Aorta (tissue), 5 donors: ENCODE measurements at places on chromosomes 5 and 9. TPM values are rescaled to one million over a fixed set of nuclear protein-coding genes. Genes with fewer than 3 reads are reported as not detected.

GRCh38 chr5:174064171-174064570 lies 18.7 kb downstream of the NSG2 start:
- no peak for DNase-seq

The NR5A1 gene
- not detected for total RNA-seq

- DNase-seq = no peak
These were observed 10.9 kb downstream of the LHX2 start for GRCh38 chr9:124022201-124023121.

GRCh38 chr5:125891061-125891725 lies 532.0 kb upstream of the GRAMD2B start:
- DNase-seq = no peak

The DOK3 gene
- 21.6 TPM for total RNA-seq

The INSL6 gene
- total RNA-seq = not detected

- no peak for DNase-seq
These were observed 66.0 kb upstream of the CKMT2 start for GRCh38 chr5:81167078-81167477.

The IFNA21 gene
- total RNA-seq = not detected

DNA sequence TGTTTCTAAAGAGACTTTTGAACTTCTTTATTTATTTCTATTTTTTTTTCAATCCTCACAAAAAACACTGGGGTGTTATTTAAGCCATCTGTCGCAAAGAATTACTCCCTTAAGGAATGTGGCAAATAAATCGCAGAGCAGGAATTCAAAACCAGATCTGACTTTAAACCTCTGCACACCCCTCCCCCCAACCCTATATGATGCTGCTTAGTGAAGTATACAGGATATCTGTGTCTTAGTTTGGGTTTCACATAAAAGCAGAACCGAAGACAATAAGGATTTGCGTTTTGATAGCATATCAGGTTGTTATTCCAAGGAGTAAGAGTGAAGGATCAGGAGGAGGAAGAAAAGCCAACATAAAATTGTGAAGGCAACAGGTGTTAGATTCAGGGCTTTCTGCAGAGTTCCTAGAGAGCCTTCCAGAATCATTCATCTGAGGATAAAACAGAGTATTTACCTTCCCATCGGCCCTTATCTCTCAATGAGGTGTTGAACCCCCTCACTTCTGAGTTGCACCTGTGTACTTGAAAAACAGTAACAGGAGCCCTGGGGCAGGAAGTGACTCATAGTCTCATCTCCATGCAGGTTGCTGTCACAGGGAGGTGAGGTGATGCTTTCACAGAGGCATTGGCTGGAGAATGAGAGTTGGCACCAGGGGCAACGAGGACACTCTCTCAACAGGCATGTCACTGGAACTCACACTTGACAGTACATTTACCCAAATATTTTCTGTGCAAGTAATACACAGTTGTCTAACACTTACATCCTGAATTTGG lies 33.5 kb upstream of the DMRT3 start:
- DNase-seq = no peak

The PRLR gene
- 1.1 TPM for total RNA-seq

The OTULINL gene
- 17.6 TPM for total RNA-seq
